ENCODE measurements at places on chromosomes 7 and 10.

DNA sequence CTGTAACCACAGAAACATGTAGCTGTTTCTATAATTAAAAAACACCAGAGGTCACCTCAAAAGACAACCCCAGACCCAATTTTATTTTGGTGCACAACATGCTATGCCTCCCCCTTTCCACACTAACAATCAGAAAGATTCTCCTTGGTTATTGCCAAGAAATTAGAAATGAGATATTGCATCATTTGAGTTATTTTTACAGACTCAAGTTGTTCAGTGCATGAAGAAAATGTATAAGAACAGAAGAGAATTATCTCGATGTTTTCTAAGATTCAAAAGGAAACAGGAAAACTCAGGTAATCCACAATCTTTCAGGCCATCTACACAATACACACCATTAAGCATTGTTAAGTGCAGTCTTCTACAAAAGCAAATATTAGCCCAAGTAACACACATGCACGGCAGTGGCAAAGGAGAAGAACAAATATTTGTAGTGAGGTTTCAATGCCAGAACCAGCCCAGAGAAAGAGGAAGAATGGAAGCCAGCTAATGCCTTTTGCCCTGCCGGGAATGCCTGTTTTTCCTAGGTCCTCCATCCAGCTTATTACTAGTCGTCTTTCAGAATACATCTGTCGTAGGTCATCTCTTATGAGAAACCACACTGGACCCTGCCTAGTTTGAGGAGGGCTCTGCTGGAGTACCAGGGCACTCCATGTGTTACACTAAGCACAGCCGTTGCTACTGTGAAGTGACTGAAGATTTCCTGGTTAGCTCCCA lies 67.6 kb upstream of the C1GALT1 start:
- DNase-seq = no peak

- DNase-seq = no peak
Observed at GRCh38 chr10:118537623-118538022, 57.8 kb downstream of the PRLHR start.

DNA sequence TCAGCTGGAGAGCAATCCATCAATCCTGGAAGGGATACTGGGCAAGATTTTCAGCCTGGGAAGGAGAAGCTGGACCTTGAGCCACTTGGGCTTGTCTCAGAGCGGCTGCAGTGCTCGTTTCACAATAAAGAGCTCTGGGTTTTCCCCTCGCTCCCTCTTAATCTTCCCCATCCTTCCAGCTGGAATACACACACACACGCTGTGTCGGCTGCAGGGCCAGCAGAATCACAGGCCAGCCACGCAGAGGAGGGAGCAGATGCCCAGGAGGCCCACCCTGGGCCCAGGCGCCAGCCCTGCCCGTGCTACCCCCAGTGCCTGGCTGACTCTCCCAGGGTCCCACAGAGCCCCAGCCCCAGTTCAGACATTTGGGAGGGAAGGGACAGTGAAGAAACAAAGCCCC lies 255.1 kb downstream of the TNS3 start:
- no peak for DNase-seq

- DNase-seq = no peak
Observed at GRCh38 chr7:111026806-111027205, 64.1 kb upstream of the LRRN3 start.

GRCh38 chr7:208130-208673 lies 15.8 kb downstream of the FAM20C start:
- DNase-seq = no peak
